ENCODE measurements at places on chromosomes 4 and X.

DNA sequence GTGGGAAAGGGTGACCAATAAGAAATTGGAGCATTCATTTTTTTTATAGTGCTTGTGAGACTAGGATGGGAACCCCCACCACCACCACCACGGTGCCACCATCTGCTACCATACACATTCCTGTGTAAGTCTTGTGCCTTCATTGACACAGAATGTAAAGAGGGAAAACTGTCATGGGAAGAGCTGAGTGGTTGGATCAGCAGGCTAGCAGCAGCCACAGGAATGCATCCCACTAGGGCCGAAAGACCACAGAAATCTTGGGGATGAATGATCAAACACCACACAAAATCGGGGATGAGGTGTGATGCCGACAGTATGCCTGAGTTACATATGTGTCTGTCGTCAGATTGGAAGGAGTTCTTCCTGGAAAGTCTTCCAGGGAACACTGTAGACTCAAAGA is 69.2 kb downstream of the SRPX start:
- no peak for DNase-seq

- DNase-seq: no peak
Measured at GRCh38 chr4:41213625-41214135, 662 bp downstream of the APBB2 start.

DNA sequence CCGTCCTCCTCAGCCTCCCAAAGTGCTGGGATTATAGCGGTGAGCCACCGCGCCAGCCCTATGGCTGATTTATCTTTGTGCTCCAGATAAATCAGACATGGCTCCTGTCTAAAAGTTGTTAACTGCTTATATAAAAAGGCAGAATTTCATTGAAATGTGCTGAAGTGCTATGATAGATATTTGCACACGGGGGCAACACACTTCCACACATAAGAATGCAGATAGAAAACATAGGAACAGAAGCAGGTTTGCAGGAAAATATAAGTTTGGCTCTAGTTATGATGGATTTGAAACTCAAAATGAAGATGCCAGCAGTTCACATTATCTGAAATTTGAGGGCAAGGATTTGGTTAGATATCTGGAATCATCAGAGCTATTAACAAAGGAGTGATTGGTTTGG is 163.1 kb upstream of the SLITRK2 start:
- DNase-seq: no peak

GRCh38 chr4:128393101-128393704 is 105.6 kb upstream of the PGRMC2 start:
- no peak for DNase-seq

DNA sequence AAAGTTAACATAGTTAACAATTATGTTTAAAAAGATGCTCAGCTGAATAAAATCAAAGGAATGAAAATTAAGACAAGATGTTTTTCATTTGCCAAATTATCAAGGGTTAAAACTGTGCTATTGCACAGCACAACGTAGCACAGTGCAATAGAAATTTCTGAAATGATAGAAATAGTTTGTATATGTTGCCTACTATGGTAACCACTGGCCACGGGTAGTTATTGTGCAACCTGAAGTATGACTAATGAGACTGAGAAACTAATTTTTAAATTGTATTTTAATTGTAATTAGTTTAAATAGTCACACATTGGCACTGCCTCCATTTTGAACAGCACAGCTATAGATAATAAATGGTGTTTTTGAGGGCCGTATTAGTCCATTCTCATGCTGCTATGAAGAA is 343.1 kb upstream of the FAM241A start:
- peak; percentile 1 for DNase-seq

- peak; percentile 36 for DNase-seq
Measured at GRCh38 chr4:108512615-108513505, 107.5 kb upstream of the RPL34 start.

- DNase-seq: peak; percentile 66
Measured at GRCh38 chr4:141432000-141432712, 204.2 kb upstream of the IL15 start.

DNA sequence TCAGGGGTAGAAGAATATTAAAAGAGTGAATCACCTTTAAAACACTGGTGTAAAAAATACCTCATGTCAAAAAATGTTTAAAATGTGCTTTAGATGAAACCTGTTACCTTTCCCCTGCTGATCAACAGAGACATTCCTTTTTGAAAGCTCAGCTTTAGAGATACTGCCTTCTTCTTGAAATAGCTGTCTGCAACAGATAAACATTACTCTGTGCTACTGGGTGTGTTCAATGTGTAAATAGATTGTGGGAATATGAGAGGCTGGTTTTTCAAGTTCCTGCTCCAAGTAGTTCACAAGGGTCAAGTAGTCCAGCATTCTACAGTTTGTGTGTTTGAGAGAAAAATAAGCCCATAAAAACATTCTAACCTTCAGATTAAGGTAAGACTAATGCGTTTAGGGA is at the start of gene SYTL5:
Gene SYTL5, plus strand, starts transcription at position 263 of the 400 bp plus-strand sequence. CDS start 27,337 bp downstream, outside the sequence.
- no peak for DNase-seq

DNA sequence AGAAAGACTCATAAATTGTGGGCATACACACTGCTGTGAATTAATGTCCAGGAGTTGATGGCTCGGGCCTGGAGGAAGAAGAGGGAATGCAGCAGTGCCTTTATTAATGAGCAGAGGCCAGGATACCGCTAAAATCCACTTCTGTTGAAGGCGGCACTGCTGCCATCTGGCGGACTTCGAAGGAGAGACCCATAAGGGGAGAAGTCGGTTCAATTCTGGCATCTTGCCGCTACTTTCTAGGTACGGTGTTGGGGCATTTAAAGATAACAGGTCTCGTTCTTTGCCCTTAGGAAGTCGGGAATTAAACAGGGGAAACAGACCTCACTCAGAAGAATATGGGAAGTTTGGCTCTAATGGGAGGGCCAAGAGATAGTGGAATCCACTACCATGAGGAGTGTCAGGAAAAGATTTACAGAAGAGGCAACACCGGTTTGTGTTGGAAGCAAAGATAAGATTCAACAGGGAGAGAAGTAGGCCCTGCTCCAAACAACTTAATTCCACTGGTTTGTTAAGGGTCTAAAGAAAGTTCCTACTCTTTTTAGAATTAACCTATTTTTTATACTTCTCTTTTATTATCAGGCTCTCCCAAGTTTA is 133.6 kb upstream of the GIMD1 start:
- peak; percentile 49 for DNase-seq

Measured in HCEC 1CT (cell line).